Endodermal cell (in vitro differentiated cells): ENCODE measurements at places on chromosomes 5 and 9. TPM values are rescaled to one million over a fixed set of nuclear protein-coding genes. Genes with fewer than 3 reads are reported as not detected.

Gene DMRT3
- total RNA-seq = not detected in 2 replicates

Gene FOXD4L6
- not detected in 3 replicates for total RNA-seq

Gene FAM200C
- 2.4 and 3.0 TPM in 2 replicates for total RNA-seq

Gene PCDHA6
- 5.1 and 6.5 TPM in 2 replicates for total RNA-seq

Gene NPR2
- total RNA-seq = 23.4 to 26.0 TPM (median 23.7 TPM) in 3 replicates

Gene PCDHA11
- 9.9 and 11.7 TPM in 2 replicates for total RNA-seq
